ENCODE measurements at places on chromosomes 2 and 18.

- no peak for DNase-seq
These were observed 11.7 kb upstream of the STK17B start for GRCh38 chr2:196183172-196183473.

- no peak for DNase-seq
These were observed 146.8 kb downstream of the TGIF1 start for GRCh38 chr18:3596637-3597384.

- DNase-seq, result no peak
These were observed 1.7 kb downstream of the MFF start for GRCh38 chr2:227326783-227327182.

DNA sequence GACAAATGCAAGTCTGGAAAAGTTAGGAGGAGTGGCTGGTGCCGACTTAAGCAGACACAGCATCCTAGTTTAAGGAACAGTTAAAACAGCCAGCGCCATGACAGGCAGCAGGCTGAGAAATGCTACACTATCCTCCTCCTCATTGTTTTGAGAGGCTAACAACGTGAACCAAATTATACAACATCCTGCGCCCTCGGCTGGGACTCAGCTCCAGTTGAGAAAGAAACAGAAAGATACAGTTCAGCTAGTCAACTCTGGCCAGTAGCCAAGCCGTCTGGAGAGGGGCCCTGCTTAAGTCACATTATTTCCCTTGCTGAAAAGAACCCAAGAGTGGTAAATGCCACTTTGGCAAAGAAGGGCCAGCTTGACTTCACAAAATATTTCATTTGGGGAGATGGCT, 90.2 kb downstream of the BCL11A start:
- no peak for DNase-seq

DNA sequence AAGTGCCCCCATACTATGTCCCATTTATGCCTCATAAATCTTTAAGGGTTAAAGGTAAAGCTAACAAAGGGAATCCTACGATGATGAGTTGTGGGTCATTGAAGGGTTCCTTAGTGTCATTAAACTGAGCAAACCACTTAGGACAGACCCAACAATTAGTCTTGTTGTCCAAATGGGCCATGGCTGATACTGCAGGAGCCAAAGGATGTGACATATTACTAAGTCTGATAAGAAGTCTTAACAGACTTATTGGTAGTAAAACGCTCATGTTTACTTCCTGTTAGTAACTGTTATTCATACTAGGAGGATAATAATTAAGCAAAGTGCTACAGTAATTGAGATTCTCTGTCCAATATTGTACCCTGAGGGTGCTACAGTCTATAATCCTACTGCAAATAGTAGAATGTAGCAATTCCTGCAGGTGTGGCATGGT, 96.8 kb downstream of the PTPN4 start:
- DNase-seq, result no peak

GRCh38 chr2:168348076-168348475, 100.7 kb upstream of the STK39 start:
- no peak for DNase-seq

DNA sequence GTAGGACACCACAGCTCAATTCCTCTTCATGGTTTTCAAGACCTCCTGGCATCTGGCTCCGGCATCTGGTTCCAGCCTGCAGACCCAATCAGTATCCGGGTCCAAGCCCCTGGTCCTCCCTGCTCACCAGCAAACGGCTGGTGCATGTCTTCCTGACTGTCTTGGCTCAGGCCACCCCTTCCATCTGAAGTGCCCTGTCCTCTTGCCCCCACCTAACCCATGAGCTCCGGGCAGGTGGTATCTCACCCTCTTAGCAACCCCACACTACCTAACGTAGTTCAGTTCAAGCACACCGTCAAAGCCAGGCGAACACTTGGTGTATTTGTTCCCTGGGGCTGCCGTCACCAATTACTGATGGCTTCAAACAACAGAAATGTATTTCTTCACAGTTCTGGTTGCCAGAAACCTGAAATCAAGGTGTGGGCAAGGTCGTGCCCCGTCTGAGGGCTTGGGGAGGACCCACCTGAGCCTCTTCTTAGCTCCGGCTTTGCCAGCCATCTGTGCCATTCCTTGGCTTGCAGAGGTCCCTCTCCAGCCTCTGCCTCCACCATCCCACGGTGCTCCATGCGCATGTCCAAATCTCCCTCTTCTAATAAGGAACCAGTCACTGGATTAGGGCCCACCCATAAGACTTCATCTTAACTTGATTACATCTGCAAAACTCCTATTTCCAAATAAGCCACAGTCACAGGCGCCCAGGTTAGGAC, 47.2 kb upstream of the ID2 start:
- DNase-seq, result no peak

DNA sequence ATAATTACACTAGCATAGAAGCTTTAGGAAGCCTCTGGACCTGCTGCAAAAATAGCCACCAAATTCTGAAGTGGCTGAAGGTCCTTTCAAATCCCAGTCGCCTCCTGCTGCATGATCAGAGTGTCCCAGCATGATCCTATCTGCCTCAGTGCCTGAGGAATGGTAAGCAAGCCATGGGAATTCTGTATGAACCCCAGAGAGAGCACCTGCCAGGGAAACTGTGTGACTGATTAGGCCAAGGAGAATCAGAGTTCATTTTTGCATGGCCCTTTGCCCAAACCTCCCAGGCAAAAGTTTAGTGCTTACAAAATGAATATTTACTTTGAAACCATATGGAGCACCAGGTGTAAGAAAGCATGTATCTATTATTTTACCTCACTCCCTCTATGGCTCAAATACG, 221.4 kb downstream of the ARL4C start:
- no peak for DNase-seq

GRCh38 chr2:98016908-98017670, 21.3 kb upstream of the TMEM131 start:
- no peak for DNase-seq

- DNase-seq, result no peak
These were observed 63.3 kb downstream of the TGOLN2 start for GRCh38 chr2:85264471-85264870.

- no peak for DNase-seq
These were observed 7.8 kb downstream of the AGAP1 start for GRCh38 chr2:235501673-235502031.

DNA sequence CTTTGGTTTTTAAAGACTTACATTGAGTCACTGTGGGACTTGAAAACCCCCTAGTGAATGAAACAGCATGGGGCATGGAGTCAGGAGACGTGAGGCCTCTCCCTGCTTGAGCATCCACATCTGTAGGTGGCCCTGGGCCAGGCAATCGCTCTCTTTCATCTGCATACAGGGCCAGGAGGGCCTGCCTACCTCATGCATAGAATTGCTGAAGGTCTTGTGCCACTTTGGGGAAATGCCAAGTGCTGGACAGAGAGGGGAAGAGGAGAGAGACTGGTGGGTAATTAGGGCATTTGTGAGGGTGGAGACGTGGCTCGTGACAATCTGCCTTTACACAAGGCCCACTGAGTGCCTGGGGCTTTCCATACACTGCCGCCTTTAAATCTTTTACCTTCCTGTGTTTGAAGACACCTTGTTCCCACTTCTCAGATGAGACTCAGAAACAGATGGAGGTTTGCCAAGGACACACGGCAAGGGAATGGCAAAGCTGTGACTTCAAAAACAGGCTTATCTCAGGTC, 322.2 kb upstream of the HS6ST1 start:
- no peak for DNase-seq

- no peak for DNase-seq
These were observed 242.3 kb downstream of the SRBD1 start for GRCh38 chr2:45368792-45369191.

GRCh38 chr18:37385846-37386778, 179.5 kb downstream of the CELF4 start:
- DNase-seq, result no peak

GRCh38 chr2:221285148-221285547, 287.0 kb downstream of the EPHA4 start:
- DNase-seq, result no peak

GRCh38 chr18:23867006-23867405, 147.5 kb upstream of the TTC39C start:
- no peak for DNase-seq

GRCh38 chr18:35141567-35142274, 99.1 kb upstream of the ZNF397 start:
- DNase-seq, result no peak

- no peak for DNase-seq
These were observed 53.6 kb upstream of the UGP2 start for GRCh38 chr2:63788071-63788470.

DNA sequence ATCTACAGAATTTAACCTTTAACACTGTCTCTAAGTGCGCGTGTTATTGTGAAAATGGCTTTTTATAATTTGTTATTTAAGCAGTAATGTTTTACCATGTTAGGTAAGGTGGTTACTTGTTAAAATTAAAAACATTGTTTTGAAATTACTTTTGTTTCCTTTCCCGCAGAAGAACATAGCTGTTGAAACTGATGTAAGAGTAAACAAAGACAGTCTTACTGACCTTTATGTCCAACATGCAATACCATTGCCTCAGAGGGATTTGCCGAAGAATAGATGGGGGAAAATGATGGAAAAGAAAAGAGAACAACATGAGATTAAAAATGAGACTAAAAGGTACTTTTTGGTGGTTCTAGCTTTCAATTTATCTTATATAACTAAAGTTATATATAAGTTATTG, 2.1 kb downstream of the C2orf49 start:
- no peak for DNase-seq

- DNase-seq, result no peak
These were observed 4.4 kb upstream of the EXOC6B start for GRCh38 chr2:72830273-72830672.

GRCh38 chr2:174002679-174003078, 37.5 kb upstream of the SP3 start:
- DNase-seq, result no peak

DNA sequence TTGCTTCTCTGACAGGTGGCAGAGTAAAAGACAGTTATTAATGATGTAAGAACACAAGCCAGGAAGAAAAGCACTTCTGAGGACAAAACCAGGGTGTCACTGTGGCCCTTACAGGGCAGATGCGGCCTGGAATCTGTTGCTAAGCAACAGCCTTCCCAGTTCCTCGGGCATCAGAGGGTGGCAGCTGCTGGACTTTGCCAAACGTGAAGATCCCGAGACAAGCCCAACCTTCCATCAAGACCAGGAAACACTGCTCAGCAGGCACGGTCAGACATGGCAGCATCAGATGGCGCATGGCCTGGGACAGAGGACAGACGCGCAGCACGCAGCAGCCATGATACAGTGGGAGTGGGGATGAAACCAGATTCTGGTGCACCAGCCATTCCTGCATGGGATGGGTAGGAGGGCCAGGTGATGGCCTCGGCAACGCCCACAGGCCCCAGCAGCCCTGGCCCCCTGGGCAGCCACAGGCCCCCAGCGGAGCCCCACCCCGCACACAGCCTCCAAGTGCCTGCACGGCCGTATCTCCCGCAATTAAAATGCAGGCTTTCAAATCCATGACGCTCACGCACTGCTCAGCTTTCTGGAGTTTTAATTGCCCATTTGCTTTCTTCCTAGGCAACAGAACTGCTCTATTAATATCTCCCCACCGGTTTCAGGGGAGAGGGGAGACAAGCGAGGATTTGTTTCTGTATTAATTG, 89.0 kb downstream of the EIPR1 start:
- DNase-seq, result no peak

DNA sequence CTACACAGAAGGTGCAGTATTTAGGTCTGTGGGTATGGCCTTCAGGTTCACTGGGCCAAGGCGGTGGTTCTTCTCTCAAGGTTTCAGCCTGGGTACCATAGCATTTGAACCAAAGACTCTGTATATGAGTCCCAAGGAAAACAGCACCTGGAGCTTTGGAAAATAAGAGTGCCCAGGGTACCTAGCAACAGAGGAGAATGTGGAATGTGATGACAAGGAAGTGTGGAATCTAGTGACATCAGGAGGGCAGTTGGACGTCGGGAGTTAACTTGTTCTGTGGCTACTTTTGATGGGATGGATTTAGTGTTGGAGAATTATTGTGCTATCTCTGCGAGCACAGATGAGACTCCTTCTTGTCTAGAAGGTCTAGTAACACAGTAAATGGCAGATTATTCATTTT, 201.2 kb downstream of the NOL4 start:
- no peak for DNase-seq

DNA sequence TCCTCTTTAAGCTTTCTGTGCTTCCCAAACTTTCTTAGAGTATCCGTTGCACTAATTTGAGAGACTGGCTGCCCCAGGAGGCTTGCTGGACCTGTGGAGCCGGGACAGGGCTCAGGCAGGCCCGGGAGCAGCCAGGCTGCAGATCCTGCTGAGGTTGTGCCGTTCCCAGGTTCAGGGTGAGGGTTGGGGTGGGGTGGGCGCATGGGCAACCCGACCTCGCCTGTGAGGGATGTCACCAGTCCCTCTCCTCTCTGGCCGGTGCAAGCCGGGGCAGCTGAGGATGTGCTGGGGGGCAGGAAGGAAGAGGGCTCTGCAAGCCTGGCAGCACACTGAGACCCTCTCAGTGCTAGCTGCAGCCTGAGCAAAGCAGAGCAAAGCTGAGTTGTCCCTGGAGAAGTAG, 57.6 kb downstream of the DYSF start:
- DNase-seq, result no peak

GRCh38 chr18:67730886-67731285, 214.4 kb upstream of the DSEL start:
- no peak for DNase-seq

- DNase-seq, result no peak
These were observed 81.7 kb downstream of the MGAT5 start for GRCh38 chr2:134335601-134336000.

DNA sequence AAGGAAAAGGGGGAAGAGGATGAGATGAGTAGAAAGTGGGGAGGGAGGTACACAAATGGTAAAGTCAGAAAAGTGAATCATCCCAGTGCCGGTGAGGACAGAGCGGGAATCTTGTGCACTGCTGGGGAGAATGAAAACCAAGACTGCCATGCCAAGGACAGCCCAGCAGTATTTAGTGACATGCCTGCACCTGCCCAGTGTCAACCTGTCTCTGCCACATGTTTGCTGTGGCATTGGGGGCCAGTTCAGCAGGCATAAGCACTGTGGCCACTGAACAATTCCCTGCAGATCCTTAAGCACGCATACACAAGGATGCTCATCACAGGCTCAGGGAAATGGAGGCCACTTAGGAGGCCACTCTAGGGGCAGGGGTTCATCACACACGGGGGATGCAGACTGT, 5.2 kb upstream of the KCNK3 start:
- DNase-seq, result no peak

- no peak for DNase-seq
These were observed 9.2 kb upstream of the SP9 start for GRCh38 chr2:174325373-174326160.

DNA sequence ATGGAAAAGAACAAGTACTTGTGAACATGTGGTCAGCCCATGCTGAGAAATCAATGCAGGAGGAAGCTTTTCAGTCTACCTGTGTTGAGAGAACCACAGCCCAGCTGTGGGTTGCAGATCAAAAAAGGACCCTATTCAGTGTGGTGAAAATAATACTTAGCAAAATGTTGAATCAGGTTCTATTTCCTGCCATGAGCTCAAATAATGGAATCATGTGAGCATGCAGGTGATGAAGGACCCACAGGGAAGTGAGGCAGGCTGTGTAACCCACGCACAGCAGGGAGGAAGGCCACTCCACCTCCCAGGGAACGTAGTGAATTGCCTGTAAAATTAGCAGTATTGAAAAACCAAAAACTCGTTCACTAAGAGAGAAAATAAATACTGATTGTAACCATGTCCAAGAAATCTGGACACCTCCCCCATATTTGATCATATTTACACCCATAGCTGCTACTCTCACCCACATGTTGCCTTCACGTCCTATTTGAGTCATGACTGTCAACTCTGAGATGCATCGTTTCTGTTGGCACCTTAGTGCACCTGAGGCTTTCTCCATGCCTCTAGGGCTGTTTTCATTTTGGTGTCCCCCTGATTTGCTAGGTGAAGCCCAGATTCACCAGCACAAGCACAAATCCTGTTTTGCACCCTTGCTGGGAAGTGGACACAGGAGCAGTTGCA, 20.5 kb upstream of the BCL2L11 start:
- no peak for DNase-seq

GRCh38 chr2:26561376-26561775, 79.8 kb downstream of the CIB4 start:
- no peak for DNase-seq
